Nephron progenitor cell (in vitro differentiated cells): ENCODE measurements at places on chromosomes 4 and X.

- H3K4me3 ChIP-seq, result no peak overlapping the region
- peaks cover 9% of the 10 kb centered on the region for H3K27me3 ChIP-seq
- no peak overlapping the region for H3K27ac ChIP-seq
Observed at GRCh38 chrX:49958727-49959485, 36.5 kb downstream of the CLCN5 start.

DNA sequence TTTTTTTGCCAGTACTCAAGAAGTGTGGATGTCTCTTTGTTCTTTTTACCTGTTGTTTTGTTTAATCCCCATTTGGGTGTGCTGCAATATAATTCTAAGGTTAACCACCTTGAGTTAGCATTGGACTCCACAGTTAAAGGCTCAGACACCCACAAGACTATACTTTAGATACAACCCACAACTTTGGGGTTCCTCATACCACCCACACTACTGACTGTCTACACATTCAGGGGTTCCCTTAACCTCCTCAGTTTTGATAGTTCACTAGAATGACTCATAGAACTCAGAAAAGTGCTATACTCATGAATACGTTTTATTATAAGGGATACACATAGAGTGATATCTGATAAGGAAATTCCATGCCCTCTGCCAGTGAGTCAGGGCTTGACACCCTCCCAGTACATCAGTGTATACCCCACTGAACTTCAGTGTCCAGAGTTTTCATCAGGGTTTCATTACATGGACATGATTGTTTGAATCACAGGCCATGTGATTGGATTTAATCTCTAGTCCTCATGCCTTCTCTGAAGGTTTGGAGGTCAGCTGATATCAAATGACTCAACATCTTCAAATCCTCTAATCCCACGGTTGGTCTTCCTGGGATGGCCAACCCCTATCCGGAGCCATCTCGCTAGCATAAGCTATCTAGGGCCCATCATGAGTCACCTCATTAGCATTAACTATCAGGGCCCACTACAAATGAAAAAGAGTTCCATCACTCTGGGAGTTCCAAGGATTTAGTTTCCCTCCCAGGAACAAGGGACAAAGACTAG is 357.7 kb upstream of the EMCN start:
- H3K4me3 ChIP-seq, result no peak overlapping the region
- H3K27ac ChIP-seq, result no peak overlapping the region
- peaks cover 5% of the 10 kb centered on the region for H3K4me1 ChIP-seq
- H3K36me3 ChIP-seq, result no peaks in the 10 kb centered on the region

DNA sequence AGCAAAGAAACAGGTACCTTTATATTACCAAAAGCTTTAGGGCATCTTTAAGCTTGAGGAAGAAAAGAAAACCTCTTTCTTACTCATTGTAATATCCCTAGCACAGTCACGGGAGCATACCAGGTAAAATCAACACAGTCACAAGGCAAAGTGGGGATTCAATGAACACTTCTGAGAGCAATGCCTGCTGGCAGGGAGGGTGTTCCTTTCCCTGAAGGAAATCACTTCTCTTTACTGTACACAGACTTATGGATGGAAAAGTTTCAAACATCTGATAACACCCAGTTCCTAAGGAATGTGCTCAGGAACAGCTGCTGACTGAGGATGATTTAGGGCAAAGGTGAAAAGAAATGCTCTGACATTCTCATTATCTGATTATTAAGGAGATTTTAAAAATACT is 94.8 kb downstream of the MAML3 start:
- H3K27me3 ChIP-seq, result no peaks in the 10 kb centered on the region
- H3K36me3 ChIP-seq, result peaks cover 10% of the 10 kb centered on the region
- H3K4me1 ChIP-seq, result peaks cover 88% of the 10 kb centered on the region
- DNase-seq, result no peak

DNA sequence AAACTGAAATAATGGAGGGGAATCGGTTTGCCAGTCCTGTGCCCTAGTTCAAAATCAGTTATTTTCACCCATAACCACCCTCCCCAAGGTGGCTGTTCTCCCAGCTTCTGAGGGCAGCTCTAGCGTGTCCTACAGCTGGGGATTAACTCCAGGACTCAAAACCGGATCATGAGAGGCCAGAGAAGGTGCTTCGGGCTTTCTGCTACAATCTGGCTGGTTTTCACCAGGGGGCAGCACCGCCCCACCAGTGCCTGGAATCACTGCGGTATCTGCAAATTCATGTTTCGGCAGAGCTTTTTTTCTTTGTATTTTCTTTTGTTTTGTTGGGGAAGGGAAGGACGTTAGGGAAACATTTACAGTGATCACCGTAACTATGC is 28.4 kb downstream of the PDHA1 start:
- peaks cover 12% of the 10 kb centered on the region for H3K27me3 ChIP-seq
- H3K4me1 ChIP-seq, result peaks cover 9% of the 10 kb centered on the region
- peak overlapping the region; percentile 83 for H3K4me3 ChIP-seq
- no peak overlapping the region for H3K27ac ChIP-seq
- peak; percentile 71 for DNase-seq

DNA sequence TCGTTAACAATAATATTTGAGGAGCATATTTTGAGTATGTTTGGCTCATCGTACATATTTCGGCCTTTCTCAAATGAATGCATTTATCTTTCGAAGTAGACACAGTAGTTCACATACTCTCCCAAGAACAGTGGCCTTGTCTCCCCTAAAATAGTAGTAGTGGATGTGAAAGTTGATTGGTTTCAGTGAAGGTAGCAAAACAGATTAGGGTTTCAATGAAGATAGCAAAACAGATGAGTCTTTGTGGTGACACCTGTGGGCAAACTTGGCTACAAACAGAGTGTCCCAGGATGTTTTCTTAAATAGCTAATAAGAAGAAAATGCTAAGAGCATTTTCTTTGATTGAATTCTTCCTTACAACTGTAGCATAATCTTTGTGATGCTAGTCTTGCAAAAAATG is 67.0 kb downstream of the USP9X start:
- no peak overlapping the region for H3K4me3 ChIP-seq
- H3K36me3 ChIP-seq, result peaks cover 42% of the 10 kb centered on the region

DNA sequence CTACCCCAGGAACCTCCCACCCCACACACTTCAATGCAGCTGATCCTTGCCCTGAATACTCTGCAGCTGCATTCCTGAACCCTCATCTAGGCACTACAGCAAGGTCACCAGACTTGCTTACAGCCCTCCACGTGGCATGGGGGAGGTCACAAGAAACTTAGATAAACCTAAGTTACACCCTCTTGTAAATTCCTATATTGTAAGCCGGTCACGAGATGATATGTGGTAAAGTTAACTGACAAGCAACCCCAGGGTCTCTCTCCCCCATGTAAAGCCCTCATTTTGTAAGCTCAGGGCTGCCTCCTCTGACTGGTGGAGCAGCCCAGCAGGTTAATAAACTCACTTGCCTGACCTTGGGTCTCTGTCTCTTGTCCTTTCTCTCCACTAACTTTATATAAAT is 570.7 kb downstream of the PCDH7 start:
- no peak for DNase-seq
- no peak overlapping the region for H3K27ac ChIP-seq
- H3K4me1 ChIP-seq, result no peaks in the 10 kb centered on the region
- H3K27me3 ChIP-seq, result no peaks in the 10 kb centered on the region

- H3K27me3 ChIP-seq, result no peaks in the 10 kb centered on the region
- no peak overlapping the region for H3K4me3 ChIP-seq
- DNase-seq, result no peak
- H3K36me3 ChIP-seq, result no peaks in the 10 kb centered on the region
- no peak overlapping the region for H3K27ac ChIP-seq
- H3K4me1 ChIP-seq, result peaks cover 50% of the 10 kb centered on the region
Observed at GRCh38 chr4:38008571-38009021, 48.4 kb downstream of the PTTG2 start.

DNA sequence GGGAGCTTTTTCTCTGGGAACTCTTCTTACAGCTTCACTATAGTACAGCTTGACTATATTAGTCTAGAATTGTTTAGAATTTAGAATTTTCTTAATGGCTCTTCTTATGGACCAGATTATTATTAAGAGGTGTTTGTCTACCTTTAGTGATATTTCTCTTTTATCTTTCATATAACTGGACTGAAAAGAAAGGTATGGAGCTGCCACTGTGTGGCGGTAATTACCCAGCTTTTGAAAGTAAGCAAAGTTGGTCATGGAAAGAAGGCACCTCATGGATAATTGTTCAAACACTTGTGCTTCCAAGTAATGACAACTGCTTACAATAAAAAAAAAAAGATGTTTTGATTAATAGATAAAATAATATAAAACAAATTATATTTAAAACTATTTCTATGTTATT is 1112.5 kb downstream of the TECRL start:
- no peaks in the 10 kb centered on the region for H3K36me3 ChIP-seq
- no peaks in the 10 kb centered on the region for H3K27me3 ChIP-seq
- H3K4me1 ChIP-seq, result no peaks in the 10 kb centered on the region
- no peak overlapping the region for H3K27ac ChIP-seq
- DNase-seq, result peak; percentile 2
- no peak overlapping the region for H3K4me3 ChIP-seq

GRCh38 chrX:10254739-10255138 is 98.0 kb downstream of the CLCN4 start:
- H3K4me3 ChIP-seq, result no peak overlapping the region
- peaks cover 7% of the 10 kb centered on the region for H3K27me3 ChIP-seq
- no peak overlapping the region for H3K27ac ChIP-seq
- no peaks in the 10 kb centered on the region for H3K36me3 ChIP-seq

GRCh38 chr4:38791010-38791409 is 8.2 kb upstream of the TLR10 start:
- peaks cover 10% of the 10 kb centered on the region for H3K27me3 ChIP-seq
- no peaks in the 10 kb centered on the region for H3K4me1 ChIP-seq
- no peaks in the 10 kb centered on the region for H3K36me3 ChIP-seq
- no peak overlapping the region for H3K4me3 ChIP-seq
- H3K27ac ChIP-seq, result no peak overlapping the region

DNA sequence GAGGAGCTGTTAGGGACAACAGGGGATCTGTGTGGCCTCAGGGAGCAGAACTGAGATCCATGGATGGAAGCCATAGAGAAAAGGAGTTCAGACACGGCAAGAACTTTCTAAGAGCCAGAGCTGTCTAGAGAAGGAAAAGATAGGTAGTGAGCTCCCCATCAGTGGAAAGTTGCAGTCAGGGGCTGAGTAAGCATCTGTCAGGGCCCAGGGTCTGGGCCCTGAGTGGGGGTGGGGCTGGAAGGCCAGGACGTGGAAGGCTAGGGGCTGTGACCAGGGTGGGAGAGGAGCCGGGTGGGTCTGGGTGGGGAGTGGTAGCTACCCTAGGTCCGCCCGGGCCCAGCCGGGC is 324 bp upstream of the MSN start:
- no peak overlapping the region for H3K27ac ChIP-seq
- peaks cover 34% of the 10 kb centered on the region for H3K4me1 ChIP-seq
- peaks cover 8% of the 10 kb centered on the region for H3K36me3 ChIP-seq
- peak overlapping the region; percentile 77 for H3K4me3 ChIP-seq

DNA sequence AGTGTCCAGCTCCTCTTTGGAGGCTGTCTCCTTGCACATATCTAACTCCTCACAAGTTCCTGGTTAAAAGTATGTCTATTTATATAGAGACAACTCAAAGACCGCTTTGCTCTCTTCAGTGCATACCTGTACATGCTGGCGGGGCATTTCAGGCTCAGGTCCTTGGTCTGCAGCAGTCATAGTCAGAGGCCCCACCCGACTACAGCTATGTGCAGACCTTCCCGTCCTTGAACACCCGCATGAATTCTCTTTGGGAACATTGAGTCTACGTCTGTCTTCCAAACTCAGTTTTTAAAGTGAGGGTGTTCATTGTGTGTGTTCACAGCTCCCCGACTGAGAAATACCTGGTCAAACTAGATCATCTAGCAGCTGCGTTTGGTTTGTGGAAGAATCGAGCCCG is 4.2 kb downstream of the BCOR start:
- DNase-seq, result no peak
- H3K4me1 ChIP-seq, result peaks cover 54% of the 10 kb centered on the region
- H3K27ac ChIP-seq, result no peak overlapping the region
- no peaks in the 10 kb centered on the region for H3K36me3 ChIP-seq
- peak overlapping the region; percentile 78 for H3K4me3 ChIP-seq
- peaks cover 36% of the 10 kb centered on the region for H3K27me3 ChIP-seq

DNA sequence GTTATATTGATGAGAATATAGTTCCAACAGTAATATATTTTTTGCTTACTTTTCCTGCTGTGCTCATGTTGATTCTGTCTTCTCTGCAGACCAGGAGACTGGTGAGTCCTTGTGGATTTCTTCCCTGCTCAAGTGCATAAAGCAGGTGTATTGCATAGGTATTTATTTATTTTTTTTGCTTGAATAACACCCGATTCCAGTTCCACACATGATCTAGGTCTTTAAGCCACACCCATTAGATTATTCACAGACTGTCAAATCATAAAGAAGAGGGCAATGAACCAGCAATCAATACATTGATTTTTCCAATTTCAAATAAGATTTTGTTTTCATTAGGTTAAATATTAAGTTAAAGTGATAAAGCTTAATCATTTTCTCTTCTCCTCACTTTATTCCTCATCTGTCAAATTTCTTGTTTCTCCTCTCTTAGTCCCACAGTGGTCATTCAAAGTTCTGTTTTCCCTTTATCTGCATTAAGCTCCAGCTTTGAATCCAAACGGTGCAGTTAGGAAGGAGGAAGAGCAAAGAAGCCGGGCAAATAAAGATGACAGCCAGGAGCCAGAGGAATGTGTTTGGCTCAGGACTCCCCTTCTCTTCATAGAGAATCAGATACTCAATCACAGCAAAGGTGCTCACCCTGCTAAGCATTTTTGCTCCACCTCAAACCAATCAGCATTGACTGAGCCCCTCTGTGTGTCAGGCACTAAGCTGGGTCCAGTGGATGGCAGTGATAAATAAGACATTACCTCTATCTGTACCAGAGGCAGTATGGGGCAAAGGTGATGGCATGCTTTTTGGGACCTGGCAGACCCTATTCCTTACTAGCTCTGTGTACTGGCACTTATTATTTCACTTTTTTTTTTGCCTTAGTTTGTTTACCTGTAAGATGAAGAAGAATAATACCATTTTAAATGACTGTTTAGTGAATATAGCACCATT is at the start of gene ADH1A:
Gene ADH1A, minus strand, starts transcription at position 138 of the 939 bp plus-strand sequence. Its CDS starts 71 bp downstream, at position 67.
- H3K27ac ChIP-seq, result no peak within 1 kb of the TSS
- DNase-seq, result no peak
- peaks cover 2% of the 10 kb centered on the region for H3K27me3 ChIP-seq
- peaks cover 4% of the 10 kb centered on the region for H3K36me3 ChIP-seq
- H3K4me1 ChIP-seq, result no peaks in the 10 kb centered on the region

- no peak overlapping the region for H3K27ac ChIP-seq
- H3K27me3 ChIP-seq, result peaks cover 4% of the 10 kb centered on the region
- H3K4me1 ChIP-seq, result no peaks in the 10 kb centered on the region
- no peaks in the 10 kb centered on the region for H3K36me3 ChIP-seq
- H3K4me3 ChIP-seq, result no peak overlapping the region
Observed at GRCh38 chr4:168071304-168071703, 21.0 kb upstream of the ANXA10 start.

GRCh38 chr4:1154523-1155182 is 17.7 kb downstream of the SPON2 start:
- no peak overlapping the region for H3K27ac ChIP-seq
- no peak overlapping the region for H3K4me3 ChIP-seq
- no peak for DNase-seq
- H3K4me1 ChIP-seq, result no peaks in the 10 kb centered on the region
- H3K27me3 ChIP-seq, result peaks cover 89% of the 10 kb centered on the region

- peaks cover 50% of the 10 kb centered on the region for H3K27me3 ChIP-seq
- no peak overlapping the region for H3K27ac ChIP-seq
- peak overlapping the region; percentile 85 for H3K4me3 ChIP-seq
- H3K36me3 ChIP-seq, result no peaks in the 10 kb centered on the region
- peaks cover 8% of the 10 kb centered on the region for H3K4me1 ChIP-seq
Observed at GRCh38 chr4:5052726-5053425, 1.6 kb downstream of the STK32B start.
